ENCODE measurements at places on chromosomes 5 and 9.

- no peak for DNase-seq
These were observed 129.8 kb downstream of the MACROH2A1 start for GRCh38 chr5:135269199-135269598.

DNA sequence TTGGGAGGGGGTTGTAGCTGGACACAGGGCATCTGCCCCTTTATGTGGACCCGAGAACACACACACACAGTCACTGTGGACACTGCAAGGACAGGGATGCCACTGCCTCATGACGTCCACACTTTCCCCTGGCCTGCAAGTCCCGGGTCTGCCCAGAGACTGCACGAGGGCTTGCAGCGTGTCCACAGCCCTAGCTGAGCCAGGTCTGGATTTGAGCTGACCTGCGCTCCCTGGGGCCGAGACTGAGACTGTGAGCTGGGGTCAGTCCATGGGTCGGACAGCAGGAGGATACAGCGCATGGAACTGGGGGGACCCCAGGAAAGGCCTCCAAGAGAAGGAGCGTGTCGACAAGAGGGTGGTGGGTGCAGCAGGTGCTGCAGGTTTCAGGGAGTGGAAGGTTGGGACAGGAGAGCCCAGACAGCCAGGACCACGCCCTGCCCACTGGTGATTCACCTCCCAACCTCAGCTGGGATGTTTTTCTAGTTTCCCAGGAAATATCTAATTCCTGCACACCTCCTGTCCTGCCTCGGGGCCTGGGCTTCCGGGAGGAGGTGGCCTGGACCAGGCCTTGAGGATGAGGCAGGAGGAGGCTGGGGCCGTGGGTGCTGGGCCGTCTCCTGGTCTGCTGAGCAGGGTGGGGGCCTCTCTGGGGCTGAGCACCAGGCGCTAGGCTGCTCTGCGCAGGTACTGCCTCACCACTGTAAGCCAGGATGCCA lies 806 bp upstream of the RNF224 start:
- DNase-seq, result no peak

- DNase-seq, result no peak
These were observed 602.6 kb downstream of the TLR4 start for GRCh38 chr9:118306801-118307200.

DNA sequence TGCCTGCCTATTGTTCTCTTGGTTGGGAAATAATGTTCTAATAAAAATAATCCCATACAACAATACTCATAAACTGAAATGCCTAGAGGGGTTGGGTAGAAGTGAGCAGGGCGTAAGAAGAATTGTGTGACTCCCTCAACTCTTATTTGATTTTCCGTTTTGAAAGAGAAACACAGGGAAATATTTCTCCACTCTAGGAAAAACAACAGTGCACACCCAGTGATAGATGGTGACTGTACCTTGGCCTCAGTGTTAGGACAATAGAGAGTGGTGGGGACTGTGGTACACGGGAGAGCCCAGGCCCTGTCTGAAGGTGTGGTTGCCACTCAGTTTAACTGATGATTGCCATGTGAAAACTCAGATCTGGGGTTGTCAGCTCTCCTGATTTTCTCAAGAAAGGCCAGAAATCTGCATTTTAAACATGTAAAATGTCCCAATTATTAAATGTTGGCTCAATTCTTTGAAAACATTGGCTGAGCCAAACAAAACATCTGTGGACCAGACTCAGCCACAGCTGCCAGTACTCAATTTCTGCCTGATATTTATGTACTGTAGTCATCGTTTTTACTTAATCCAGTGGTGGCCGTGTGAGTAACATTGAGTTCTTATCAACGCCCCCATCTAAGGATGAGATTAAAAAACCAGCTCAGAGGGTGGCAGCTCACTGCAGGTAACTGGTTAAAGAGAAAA lies 103.8 kb upstream of the ZNF618 start:
- DNase-seq, result peak; percentile 27

DNA sequence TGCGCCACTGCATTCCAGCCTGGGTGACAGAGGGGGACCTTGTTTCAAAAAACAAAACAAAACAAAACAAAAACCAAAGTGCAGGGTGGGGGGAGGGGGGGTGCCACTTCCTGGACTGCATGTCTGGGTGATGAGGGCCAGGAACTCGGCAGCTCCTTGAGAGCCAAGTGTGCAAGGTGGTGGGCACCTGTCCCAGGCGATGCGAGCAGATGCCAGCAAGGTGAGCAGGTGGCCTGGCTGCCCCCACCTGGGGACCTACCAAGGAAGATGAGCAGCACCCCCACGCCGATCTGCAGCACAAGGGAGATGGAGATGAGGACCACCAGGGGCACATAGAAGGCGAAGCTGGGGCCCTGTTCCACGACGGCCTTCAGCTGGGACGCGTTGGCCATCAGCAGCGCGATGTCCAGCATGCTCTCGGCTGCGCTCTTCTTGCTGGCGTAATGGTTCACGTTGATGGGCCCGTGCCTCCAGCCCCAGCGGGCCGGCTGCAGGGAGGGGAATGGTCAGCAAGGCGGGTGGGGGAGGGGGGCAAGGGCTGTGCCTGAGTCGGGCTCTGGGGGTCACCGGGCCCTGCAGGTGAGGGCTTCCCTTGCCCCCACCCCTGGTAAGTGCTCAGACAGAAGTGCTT lies 7.8 kb downstream of the NINJ1 start:
- DNase-seq, result no peak

- DNase-seq, result no peak
These were observed 44.4 kb downstream of the AK8 start for GRCh38 chr9:132833550-132834121.

- no peak for DNase-seq
These were observed 88.8 kb downstream of the OTULIN start for GRCh38 chr5:14753292-14753691.

- DNase-seq, result no peak
These were observed 72.8 kb downstream of the STARD4 start for GRCh38 chr5:111439473-111440075.

DNA sequence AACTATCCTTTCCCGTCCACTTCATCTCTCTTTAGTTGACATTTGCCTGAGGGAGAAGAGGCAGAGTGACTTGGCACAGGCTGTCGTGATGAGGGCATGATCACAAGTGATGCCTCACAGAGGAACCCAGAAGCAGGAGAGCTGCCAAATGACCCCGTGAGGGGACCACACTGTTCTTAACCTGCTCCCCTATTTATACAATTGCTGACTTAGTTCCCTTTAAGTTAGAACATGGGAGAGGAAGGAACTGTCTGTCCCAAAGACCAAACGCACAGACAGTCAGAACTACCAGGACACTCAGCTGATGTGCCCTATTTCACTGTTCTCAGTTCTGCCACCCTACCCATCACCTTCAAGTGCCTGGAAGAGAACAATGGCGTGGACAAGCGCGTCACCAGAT lies 73.7 kb downstream of the SLC1A3 start:
- no peak for DNase-seq

DNA sequence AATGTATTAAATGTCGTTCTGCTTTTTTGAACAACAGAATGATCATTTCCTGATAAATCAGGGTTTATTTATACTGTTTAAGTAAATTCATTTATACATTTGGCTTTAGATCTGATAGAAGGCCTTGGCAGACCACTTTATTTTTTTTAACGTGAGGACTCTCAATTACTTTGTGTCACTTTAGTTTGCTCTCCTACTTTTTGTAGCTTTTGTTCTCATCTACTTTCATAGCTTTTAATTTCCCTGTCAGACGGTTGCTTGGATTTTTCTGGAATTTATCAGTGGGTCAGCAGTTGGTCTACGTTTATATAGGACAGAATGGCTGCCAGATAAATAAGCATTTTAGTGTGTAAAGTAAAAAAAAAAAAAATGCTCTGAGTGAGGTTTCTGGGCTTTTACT lies 902.3 kb upstream of the DMAC1 start:
- no peak for DNase-seq

DNA sequence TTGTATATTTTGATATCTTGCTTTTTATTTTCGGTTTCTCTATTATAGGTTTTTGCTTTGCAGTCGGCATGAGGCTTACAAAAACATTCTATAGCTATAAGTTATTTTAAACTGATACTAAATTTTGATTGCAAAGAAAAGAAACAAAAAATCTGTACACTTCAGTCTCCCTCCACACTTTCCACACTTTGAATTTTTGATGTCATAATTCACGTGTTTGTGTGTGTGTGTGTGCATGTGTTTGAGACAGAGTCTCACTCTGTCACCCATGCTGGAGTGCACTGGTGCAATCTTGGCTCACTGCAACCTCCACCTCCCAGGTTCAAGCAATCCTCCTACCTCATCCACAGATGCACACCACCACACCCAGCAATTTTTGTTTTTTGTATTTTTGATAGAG lies 124.9 kb downstream of the MRPS30 start:
- DNase-seq, result no peak

DNA sequence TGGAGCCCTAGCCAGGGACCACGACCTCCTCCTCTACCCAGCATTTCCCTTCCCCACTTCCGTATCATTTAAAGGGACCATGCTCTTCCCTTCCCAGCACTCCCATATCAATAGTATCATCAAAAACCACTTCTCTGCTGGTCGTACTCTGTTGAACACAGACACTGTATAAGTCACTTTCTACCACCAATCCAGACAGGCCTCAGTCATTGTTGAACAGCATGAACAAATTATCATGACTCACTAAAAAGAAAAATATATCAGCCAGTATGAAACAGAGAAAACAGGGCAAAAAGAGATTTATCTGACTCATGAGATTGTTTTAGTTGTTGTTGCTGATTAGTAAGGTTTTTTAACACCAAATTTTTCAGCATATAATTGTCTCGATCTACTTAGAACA lies 89.8 kb downstream of the CDKN2A start:
- DNase-seq, result no peak

- DNase-seq, result no peak
These were observed 61.2 kb upstream of the CNOT6 start for GRCh38 chr5:180433032-180433422.

DNA sequence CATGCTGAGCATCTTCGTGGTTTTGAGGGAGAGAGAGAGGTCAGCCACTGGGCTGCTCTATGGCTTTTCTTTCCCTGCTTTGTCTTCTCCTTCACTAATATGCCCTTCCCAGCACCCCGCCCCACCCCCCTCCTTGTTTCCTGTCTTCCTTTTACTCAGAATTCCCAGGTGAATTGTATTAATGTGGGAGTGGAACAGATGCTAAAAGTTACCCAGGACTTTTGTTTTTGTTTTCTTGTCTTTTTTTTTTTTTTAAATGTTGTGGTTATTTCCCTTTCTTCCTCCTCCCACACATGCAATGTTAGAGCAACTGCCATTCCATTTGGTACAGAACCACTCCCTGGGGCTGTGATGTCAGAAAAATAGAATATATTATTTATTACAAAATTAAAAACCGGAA lies 442.7 kb upstream of the CD180 start:
- DNase-seq, result no peak

DNA sequence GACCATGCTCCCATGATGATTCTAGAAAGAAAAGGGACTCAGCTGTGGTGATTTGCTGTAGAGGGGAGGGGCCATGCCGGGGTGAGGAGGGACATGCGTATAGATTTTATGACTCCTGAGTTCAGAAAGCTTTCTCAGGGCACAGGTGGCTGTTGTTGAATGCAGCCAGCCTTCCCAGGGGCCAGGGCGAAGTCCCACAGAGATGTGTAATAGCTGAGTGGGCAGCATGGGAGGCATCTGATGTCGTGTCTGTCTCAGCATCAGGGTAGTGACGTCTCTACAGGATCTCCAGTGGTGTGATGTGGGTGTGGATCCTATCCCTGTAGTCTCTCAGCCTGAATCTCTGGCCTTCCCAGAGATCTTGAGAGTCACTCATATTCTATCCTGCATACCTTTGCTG lies 7.8 kb upstream of the BOD1 start:
- DNase-seq, result no peak

GRCh38 chr5:180323941-180324600 lies 29.1 kb downstream of the GFPT2 start:
- no peak for DNase-seq

- no peak for DNase-seq
These were observed 1.3 kb downstream of the LRRC14B start for GRCh38 chr5:192691-192969.

DNA sequence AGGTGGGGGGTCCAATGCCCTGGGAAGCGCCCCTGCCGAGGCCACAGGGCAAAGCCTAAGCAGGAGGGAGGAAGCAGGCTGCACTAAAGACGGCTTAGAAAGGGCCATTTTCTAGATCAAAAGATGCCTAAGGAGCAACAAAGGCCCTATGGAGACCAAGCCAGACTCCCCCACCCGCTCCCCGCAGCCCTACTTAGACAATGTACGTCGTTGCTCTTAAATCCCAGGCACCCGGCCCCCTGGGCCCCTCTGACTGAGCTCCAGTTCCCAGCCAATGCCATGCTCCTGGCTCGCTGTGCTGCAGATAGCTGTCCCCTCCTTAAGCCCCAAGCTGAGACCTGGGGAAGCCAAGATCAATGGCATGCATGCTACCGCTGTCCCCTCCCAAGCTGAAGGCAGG lies 10.3 kb downstream of the IPPK start:
- DNase-seq, result no peak
